ENCODE measurements at places on chromosomes 12 and 14.
A peak's percentile ranks its signal among the peaks of the same experiment; 100 is the strongest.

DNA sequence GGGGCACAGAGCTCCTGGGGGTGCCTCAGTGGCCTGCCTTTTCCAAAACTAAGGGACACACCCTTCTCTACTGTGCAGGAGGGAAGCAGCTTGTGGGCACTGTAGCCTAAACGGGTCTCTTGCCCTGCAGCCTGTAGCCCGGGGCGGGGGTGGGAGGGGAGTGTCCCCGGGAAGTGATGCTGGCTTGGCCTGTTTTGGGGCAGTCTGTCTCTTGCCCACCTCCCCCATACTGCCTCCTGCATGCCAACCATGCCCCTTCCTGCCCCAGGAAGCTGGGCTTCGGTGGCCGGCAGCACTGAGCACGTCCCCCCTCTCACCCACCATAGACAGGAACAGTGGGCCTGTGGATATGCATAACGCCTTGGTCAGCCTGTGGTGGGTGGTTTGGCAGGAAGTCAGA is 43.4 kb downstream of the PRIMA1 start:
- ATAC-seq = no peak

GRCh38 chr14:103684871-103685270 is 30.4 kb downstream of the XRCC3 start:
- ATAC-seq = no peak

DNA sequence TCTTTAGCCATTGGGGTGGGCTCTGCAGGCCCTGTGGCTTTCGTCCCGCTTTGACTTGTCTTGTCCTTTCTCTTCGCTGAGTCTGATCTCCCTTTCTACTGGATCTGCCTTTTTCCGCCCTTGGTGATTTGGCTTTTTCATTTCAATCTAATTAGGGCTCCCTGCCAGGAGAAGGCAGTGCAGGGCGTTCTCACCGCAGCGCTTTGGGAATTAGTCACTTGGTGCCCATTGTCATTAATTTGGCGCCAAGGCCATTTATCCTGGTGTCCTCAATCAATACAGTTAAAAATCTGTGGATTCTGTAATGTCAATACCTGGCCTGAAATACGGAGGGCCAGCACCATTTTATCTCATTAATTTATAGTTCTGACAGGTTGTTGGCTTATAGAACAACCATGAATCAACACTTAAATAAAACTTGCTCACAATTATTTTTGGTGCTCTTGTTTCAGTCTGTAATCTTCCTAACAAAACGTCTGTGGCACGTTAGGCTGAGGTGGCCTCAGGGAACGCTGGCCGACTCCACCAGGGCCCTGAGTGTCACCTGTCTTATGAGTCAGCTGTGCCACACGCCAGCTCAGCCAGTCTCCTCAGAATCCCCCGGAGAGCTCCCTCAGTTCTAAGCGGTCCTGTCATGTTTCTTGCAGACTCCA is 115.7 kb downstream of the BEGAIN start:
- no peak for ATAC-seq

DNA sequence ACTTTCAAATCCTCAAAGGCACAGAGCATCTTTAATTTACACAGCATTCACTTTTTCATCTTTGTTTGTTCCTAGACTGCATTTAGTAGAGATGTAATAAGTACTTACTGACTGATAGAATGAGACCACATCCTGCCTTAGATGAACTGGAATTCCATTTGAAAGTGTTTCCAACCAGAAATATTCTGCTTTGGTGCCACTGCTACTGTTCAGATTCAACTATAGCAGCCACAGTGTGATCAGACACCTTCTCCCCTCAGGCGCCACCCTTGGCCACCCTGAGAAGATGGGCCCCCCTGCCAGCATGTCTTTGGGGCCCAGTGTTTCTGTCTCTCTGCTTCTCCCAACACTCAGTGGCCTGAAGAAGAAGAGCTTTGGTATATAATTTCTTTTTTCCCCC is 449.1 kb downstream of the RAD51B start:
- no peak for ATAC-seq

DNA sequence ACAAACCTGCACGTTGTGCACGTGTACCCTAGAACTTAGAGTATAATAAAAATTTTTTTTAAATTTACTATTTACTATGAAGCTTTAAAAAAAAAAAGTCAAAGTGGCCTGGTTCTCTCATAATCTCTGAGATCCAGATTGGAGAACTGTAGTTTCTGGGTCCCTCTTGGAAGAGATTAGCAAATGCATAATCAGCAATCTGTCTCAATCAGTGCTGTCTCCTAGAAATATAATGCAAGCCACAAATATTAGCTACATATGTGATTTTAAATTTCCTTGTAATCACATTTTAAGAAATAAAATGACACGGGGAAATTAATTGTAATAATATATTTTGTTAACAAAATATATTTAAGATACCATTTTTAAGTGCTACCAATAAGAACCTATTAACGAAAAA is 32.3 kb downstream of the RALGAPA1 start:
- no peak for ATAC-seq

DNA sequence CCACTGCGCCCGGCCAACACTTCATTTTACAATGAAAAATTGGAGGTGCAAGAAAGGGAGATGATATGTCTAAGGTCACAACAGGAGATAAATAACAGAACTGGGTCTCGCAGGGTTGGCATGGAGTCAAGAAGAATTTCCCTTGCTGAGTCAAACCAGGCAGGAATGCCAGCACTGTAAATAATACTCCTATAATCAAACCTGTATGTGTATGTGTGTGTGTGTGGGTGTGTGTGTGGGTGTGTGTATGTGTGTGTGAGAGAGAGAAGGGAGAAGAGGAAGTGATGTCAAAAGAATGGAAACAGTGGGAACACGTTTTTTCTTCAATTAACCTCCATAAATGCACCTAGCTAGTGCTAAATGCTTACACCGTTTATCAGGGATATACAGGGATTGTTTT is 70.4 kb downstream of the TMEM116 start:
- peak; percentile 79 for ATAC-seq

DNA sequence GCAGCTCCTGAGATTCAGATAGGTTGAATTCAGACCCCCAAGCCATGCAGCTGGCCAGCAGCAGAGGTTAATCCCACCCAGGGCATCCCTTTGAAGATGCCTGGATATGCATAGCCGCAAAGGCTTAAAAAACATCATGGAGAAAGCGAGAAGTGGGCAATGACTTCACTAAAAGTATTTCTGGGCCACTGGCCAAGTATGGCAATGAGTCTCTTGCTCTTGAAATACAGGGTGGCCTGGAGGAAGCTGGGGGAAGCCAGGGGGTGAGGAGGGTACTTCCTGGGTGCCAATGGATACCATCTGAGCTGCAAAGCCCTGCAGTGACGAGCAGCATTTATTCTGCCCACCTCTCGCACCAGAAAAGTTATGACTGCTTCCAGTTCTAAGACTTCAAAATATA is 539.3 kb upstream of the TBX3 start:
- ATAC-seq = peak; percentile 75

Measured in SK-N-SH treated with all-trans-retinoic acid at 6 μM for 48 hours (cell line).